Left renal cortex interstitium (tissue), 4 donors: ENCODE measurements at places on chromosomes 11 and 22.
A peak's percentile ranks its signal among the peaks of the same experiment; 100 is the strongest.

DNA sequence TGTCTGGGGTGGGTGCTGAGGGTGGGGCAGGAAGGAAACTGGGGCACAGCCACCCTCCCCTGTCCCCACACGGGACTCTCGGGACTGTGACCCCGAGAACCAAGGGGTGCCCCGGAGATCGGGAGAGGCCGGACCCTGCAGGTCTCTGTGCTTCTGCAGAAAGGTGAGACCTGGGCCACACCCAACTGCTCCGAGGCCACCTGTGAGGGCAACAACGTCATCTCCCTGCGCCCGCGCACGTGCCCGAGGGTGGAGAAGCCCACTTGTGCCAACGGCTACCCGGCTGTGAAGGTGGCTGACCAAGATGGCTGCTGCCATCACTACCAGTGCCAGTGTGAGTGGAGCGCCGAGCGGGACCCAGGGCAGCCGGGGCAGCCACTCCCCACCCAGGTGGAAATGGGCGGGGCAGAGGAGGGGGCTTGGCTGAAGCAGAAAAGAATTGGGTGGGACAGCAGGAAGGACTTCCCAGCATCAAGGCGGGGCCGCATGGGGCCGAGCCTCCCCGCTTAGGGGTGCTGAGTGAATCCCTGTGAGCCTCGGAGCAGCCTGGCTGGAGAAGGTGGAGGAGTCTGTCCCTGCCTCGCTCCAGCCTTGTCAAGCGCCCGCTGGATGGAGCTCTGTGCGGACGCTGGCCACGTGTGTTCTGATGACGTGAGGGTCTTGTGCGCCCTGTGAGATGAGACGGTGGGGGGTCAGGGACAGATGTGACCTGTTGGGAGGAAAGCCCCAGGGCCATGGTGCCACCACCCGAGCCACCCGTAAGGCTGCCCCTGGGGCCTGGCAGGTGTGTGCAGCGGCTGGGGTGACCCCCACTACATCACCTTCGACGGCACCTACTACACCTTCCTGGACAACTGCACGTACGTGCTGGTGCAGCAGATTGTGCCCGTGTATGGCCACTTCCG is 29.3 kb upstream of the MUC5B start:
- no peak for DNase-seq

DNA sequence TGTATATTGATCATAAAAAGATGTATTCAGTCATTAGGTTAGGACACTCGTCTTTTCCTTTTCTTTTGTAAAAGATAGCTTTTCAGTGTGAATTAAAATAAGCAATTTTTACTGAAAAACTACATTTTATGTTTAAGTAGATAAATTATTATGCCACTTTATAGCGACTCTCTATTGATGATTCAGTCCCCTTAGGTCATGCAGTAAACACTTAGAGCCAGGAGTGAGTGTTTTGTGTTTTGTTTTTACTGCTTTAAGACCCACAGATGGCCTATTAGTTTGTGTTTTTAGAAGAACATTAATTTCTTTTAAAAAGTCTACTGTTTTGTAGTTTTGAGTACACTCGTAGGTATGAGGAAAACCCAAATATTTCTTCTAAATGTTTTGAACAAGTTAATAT is 86.6 kb downstream of the YAP1 start:
- DNase-seq = no peak

DNA sequence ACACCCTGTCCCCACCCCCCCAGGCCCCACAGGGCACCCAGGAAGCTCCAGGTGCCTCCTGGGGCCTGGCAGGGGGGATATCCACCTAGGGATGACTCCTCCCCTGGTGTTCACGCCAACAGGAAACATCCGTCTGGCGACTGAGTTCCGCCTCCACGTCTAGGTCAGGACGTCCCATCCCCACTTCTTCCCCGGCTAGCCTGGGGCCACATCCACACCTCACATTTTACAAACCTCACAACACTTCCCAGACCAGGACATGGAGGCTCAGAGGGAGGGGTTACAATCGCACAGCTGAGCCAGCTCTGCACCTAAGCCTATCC is 21.0 kb downstream of the MAFF start:
- DNase-seq = no peak

DNA sequence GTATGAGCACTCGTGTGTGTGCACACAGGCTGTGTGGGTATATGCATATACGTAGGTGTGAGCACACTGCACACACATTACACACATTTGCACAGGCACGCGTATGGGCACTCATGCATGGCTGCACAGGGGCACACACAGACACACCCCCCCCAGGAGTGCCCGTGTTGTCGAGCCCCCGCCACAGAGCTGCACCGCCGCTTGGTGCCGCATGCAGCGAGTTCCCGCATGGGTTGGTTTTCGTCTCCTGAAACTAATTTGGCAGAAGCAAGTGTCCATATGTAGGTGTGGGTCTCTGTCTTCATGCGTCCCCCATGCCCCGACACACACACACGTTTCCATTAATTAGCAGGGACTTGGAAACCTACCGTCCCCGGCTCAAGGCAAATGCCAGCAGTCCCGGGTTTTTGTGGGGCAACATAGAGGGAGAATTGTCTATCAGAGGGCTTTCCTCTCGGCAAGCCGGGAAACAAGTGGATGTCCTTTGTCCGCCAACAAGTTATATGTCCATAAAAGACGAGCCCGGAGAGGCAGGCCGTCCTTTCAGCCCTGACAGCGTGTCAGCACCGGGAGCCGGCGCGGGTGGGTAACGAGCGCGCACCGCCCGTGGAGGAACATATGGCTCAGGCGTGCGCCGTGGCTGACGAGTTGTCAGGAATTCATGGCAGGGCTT is 1291.7 kb downstream of the BRD1 start:
- no peak for DNase-seq

- DNase-seq = peak; percentile 29
Observed at GRCh38 chr11:9461760-9462134, 935 bp downstream of the ZNF143 start.

DNA sequence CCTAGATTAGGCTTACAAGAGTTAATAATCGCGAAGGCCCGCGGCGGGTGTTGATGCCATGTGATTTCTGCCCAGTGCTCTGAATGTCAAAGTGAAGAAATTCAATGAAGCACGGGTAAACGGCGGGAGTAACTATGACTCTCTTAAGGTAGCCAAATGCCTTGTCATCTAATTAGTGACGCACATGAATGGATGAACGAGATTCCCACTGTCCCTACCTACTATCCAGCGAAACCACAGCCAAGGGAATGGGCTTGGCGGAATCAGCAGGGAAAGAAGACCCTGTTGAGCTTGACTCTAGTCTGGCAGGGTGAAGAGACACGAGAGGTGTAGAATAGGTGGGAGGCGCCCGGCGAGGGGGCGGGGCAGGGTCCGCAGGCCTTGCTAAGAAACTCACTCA is 65.5 kb downstream of the AAMDC start:
- no peak for DNase-seq

GRCh38 chr11:11247576-11247975 is 105.5 kb downstream of the CSNK2A3 start:
- DNase-seq = no peak

- DNase-seq = no peak
Observed at GRCh38 chr11:14190992-14191778, 167.8 kb downstream of the RRAS2 start.

DNA sequence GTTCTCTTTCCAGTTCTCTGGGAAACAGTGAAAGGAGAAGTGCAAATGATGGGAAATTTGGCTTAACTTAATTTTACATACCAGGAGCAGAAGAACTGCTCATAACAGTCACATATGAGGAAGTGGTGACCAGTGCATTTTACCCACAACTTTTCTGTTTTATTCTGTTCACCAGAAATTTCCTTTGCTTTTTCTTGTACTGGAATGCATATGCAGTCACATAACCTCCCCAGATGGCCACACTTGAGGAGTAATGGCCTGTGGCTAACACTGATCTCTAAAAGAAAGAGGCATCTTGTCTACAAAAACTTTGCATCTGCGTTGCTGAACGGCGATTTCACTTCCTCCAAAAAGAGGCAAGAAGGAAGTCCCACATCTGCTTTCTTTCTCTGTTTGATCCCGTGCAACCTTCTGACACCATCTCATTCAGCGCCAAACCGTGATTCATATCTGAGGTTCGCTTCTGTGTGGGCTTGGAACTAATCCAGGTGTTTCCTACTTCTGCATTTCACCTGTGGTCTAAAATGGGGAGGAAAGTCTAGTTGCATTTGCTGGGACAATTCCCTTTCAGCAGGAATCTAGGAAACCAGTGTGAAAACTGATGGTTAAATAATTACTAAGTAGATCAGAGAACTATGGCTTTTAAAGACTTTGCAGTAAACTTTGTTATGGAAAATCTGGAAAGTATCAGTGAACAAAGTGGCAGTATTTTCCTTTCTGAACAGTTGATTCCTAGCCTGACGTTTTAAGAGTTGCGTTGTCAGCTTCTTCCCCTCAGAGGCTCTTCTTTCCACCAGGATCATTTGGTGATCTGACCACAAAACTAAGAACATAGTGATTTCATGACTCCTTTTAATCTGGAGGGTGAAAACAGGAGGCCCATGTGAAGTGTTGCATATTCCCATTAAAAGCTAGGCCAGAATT is 4.2 kb upstream of the MPEG1 start:
- no peak for DNase-seq

DNA sequence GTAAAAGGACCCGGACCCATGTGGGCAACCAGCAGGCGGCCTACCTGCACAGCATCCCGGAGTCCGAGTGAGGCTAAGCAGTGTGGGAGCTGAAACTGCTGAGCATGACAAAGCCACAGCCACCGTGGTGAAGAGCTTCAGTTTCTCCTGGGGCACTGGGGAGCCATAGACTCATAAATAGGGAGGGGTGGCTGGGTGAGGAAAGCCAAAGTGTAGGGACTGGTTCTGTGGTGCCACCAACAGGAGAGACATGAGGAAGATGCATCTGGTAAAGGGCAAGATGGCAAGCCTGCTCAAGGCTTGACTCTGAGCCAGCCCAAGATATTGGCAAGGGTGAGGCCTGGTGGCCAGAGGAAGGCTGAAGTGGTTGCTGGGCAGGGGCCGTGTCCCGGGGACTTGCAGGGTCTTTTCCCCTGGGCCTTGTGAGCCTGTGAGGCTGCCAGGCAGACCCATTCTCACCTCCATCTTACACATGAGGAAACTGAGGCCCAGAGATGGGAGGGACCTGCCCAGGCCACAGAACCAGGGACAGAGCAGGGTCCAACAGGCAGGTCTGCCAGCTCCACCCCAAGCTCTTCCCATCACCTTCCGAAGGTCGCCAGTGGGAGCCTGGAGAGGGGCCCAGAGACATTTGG is 30.4 kb downstream of the CYTH4 start:
- DNase-seq = no peak

DNA sequence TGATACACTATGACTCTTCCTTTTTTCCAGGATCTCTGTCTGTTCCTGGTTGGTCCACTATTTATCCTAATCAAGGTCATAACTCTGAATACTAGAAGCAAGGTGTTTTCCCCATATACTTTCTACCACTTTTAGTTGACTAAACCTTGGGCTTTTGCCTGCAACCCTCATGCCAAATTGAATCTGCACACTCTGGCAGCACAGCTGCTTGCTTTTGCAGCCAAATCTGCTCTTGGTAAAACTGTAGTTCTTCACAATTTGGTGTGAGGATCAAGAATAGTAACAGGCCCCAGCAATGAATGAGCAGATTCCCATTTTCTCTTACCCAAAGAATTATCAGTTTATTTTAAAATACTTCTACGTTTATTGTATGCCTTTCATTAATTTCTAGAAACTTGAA is 586.5 kb upstream of the CNTN5 start:
- DNase-seq = no peak

GRCh38 chr11:131219646-131220045 is 150.8 kb upstream of the NTM start:
- no peak for DNase-seq

DNA sequence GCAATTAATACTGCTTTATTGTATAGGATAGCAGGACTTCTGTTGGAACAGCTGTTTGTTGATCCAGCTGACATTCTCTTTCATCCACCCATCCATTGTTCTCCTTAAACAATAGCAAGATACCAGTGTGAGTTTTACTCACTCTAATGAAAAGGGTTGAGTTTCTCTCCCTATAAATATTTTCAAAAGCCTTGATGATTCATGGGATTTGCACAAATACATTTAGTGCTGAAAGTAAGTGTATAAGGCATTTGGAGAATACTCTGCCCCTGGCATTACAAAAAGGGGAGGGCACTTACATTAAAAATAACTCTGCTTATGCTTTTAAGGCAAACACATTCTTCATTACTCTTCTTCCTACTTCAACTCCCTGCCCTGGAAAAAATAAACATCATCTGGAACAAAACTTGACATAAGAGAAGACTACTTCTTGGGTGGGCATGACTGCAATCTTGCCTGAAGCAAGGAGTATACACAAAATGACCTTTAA is 634.9 kb downstream of the METTL15 start:
- DNase-seq = no peak

GRCh38 chr11:121889931-121890330 is 226.1 kb downstream of the BLID start:
- DNase-seq = no peak

- no peak for DNase-seq
Observed at GRCh38 chr11:96459751-96460150, 69.9 kb downstream of the JRKL start.

- DNase-seq = no peak
Observed at GRCh38 chr22:35337932-35338331, 38.2 kb downstream of the TOM1 start.

DNA sequence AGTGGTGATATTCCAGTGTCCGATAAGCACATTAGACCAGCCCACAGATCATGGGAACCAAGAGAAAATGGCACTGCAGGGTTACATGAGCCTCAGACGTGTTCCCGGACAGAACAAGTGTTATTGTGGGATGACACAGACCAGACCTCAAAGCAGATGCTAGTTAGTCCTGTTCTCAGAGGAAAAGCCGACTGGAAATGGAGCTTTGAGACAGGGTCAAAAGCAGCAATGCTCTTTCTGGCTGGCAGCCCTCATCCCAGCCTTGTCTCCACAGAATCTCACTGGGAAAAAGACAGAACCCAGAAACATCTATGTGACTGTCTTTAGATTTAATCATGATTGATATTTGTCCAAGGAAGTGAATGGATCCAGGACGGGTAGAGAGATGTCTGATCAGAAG is 506.8 kb downstream of the INSC start:
- DNase-seq = no peak

- no peak for DNase-seq
Observed at GRCh38 chr22:49321477-49322055, 506.1 kb downstream of the BRD1 start.

DNA sequence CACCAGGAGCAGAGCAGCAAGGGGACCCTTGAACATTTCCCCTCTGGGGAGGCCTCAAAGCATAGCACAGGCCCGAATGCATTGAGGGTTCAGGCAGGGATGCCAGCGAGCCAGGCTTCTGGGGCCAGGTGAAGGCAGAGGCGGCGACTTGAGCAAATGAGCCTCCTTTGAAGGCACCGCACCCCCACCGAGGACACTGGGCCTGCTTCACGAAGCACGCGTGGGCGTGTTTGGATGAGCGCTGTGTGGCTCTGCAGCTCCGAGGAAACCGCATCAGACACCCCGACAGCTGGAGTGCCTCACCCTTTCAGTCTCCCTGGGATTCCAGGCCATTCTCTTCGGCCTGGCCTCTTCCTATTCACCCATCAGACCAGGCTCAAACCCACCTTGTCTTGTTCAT is 301.8 kb downstream of the NTM start:
- DNase-seq = no peak
